Activated gamma-delta T cell treated with Interleukin-2 at 50 U/mL for 16 hours (primary cell): ENCODE measurements at places on chromosomes 3 and 15.

DNA sequence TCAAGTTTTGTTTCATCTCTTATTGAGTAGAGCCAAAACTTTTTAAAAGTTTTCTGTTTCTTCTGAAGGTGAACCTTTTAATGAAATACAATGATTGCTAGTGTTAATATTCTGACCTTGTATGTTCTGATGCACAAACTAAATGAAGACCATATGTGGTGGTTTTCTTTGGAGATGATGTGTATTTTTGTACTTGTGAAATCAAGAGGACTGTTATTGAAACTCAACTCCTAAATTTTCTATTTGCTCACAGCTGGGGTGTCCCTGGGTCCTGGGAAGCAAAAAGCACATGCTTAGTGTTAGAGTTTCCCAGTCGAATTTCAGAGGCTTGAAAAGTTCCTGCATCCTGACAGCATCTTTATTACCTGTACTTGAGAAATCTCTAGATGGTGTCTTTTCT is 1185.8 kb upstream of the ALCAM start:
- no peak for DNase-seq

DNA sequence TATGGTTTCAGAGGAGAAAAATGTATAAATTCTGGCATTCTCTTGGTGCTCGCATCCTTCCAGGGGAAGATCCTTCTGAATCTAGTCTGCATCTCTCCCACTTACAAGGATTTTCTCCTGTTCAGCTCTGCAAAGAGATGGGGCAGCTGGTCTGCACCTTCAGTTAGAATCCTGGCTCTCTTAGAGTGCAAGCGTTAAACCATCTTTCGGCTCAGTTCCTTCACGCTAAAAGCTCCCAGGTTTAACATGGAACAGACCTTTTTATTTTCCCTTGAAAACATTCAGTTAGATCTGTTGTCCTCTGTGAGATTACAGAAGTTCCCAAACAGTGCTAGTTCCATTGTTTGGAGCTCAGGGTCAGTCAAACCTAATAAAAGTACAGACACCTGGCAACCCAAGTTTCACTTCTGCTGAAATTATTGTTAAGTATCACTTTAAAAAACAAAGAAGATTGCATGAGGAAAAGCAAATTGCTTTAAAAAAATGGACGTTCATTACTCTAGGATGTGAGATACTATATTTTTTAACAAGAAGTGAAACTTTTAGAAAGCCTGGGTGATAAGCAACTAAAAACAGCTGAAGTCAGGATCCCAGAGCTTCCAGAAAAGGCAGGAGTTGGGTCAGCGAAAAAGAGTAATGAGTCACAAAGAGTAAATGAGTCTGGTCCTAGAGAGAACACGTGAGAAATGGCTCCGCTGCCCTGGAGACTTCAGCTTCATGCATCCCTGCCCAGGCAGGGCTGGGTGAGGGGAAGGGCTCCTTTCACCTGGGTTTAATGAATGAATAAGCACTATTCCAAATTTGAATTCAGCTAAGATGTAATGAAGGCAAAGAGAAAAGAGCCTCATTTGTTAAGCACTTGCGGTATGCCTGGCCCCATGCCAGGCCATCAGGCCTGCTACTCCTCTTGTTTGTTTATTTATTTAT is 63.3 kb downstream of the ABTB1 start:
- DNase-seq, result no peak

DNA sequence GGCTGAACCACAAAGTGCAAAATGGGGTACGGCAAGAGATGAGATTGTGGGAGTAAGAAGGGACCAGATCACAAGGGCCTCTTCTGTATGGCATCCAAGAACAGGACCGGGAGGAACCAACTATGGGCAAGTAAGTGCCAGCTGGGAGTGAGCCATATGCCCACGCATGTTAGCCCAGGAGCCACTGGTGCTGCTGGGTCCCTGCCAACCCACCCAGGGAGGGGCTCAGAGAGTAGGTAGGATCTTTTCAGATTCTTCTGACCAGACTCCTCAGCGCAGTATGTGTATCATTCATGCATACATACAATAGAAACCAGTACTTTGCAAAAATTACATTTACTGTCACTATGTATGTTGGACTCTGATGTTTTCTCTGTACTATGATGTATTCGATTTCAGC is 54.0 kb downstream of the RAB11A start:
- DNase-seq, result no peak

DNA sequence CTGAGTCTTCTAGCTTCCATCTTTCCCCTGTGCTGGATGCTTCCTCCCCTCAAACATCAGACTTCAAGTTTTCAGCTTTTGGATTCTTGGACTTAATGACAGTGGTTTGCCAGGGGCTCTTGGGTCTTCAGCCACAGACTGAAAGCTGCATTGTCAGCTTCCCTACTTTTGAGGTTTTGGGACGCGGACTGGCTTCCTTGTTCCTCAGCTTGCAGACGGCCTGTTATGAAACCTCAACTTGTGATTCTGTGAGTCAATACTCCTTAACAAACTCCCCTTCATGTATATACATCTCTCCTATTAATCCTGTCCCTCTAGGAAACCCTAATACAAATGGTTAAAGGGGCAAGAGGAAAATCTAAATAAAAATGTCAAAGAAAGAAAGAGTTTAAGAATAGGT is 100.1 kb downstream of the ABI3BP start:
- no peak for DNase-seq

- DNase-seq, result peak; percentile 40
Observed at GRCh38 chr3:174440741-174441587, 418.2 kb upstream of the NAALADL2 start.

DNA sequence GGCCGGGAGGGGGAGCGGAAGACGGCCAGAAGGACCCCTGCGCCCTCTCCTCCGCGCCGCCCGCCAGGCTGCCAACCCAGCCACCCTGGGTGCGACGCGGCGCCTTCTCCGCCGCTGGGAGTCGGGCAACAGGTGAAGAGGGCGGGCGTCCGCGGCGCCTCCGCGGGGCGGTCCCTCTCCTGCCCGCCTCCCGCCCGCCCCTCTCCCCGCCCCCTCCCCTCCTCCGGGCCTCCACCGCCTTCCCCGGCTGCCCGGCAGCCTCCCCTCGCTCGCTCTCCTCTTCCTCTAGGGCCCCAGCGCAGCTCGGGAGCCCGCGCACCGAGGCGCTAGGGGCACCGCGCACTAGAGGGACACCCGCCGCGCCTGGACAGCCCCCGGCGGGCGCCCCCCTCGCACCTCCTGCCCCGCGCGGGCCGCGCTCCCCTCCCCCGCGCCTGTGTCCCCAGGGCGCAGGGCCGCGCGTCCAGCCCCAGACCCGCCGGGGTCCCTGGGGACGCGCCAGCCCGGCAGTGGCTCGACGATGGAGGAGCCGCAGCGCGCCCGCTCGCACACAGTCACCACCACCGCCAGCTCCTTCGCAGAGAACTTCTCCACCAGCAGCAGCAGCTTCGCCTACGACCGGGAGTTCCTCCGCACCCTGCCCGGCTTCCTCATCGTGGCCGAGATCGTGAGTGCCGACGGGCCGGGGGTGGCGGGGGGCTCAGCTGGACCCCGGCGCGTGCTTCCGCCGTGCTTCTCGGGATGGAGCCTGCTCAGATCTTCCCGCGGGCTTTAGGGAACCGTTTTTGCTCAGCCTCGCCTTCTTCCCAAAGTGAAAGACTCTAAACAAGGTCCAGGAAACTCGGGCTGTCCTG is at the start of gene CMTM8:
Gene CMTM8 (plus strand): TSS at position 228 of the 854 bp plus-strand sequence. CDS start 293 bp downstream, at position 521.
- peak; percentile 38 for DNase-seq

DNA sequence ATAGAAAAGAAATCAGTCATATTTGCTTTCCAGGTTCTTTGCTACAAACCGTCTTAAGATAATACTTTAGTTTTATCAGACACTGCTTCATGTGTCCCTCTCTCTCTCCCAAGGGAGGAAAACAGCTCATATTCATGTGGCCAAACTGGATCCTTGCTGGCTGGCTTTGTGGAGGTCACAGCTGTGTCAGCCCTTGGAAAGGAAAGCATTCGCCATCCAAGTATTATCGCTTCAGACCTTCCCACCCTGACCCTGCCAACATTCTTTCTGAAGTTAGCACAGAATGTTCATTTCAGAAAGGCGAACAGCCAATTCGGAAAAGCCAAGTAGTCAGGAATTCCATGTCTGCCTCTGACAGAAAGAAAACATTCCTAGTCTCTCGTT is 213.6 kb downstream of the FEZF2 start:
- no peak for DNase-seq

DNA sequence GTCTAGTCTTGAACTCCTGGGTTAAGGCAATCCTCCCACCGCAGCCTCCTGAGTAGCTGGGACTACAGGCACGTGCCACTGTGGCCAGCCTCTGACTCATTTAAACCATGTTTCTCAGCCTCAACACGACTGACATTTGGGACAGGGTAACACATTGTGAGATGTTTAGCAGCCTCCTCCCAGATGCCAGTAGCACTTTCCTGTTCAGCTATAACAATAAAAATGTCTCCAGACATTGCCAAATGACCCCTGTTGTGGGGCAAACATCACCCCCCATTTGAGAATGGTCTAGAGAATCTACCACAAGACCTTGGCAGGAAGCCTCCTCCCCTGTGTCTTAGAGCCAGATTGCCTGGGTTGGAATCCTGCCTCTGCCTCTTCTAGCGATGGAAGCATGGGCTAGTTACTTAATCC is 8.4 kb downstream of the TMEM40 start:
- DNase-seq, result no peak

DNA sequence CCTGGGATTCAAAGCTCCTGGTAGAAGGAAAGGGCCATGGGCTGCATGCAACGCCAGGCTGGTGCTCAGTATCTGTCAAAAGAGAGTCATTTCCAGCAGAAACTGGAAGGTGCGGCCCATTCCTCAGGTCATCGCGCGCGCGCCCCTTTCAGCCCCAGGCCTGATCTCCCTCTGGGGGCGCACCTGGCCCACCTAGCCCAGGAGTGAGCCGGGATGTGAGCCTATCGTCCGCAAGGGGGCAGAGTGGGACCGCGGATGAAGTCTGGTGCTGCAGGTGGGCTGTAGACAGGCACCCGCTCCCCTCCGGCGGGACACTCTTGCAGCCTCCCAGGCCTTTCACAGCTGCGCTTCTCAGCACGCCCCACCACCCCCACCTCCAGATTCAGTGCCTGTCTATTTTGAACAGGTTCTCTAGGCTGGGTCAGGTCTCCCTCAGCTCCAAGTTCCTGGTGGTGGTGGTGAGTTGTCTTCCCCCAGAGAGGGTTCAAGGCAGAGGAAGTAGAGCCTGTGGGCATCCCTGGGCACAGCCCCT is 5.8 kb upstream of the RPL29 start:
- peak; percentile 89 for DNase-seq

- no peak for DNase-seq
Observed at GRCh38 chr15:89363133-89363532, 28.5 kb upstream of the POLG start.

GRCh38 chr15:41756198-41756597 is 18.1 kb upstream of the MAPKBP1 start:
- DNase-seq, result no peak

DNA sequence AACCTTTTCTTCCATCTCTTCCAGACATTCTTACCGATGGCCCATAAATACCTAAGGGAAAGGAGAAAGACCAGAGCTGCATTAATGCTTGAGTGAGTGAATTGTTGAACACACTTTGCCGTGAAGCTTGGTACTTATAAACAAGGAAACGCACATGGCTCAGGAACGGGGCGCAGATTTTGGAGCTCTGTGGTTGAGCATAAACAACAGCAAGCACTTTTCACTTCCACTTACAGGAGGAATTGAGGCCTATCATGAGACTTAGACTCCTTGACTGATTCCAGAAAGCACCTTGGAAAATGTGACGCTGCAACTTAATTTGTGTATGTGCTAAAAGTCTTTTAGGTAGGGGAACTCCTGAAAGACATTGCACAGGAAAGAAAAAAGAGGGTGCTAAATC is 197.5 kb upstream of the FEZF2 start:
- no peak for DNase-seq

DNA sequence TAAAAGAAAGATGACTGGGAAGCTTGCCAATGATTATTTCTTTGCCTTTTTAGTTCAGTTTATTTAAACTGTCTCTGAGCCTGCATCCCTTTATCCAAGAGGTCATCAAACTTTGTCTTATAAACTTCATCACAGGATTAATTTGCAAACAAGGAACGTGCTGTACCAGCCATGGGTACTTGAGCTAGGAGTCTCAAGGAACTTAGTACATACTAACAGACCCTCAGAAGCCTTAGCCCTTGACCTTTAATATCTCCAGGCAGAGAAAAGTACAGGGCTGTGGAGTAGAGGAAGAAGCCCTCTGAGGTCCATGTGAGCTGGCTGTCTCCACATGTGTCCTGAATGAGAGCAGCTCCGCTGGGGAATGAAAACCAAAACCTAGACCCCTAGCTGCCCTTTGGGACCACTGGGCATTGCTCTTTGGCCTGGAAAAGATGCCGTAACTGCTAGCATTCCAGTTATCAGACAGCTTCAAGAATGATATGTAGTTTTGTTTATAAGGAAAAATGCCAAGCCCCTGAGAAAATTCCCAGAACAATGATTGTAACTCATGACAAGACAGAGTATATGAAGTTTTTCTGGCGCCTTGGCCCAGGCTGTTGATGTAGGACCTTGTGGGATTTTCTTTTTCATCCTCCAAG is 92.1 kb downstream of the ASB7 start:
- no peak for DNase-seq

DNA sequence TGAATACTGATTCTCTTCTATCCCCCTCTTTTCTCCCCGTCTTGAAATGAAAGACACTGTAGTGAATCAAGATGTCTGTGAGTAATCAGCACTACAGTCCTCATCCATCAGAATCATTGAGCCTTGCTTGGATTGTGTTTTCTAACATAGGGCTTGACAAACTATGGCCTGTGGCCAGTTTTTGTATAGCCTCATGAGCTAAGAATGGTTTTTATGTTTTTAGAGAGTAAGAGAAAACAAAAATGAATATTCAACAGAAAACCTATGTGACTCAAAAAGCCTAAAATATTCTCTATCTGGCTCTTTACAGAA is 55.2 kb downstream of the PPM1L start:
- DNase-seq, result no peak
